ENCODE measurements at places on chromosomes 1 and 21.
A peak's percentile ranks its signal among the peaks of the same experiment; 100 is the strongest.

- DNase-seq: no peak
Observed at GRCh38 chr1:216665856-216666255, 57.4 kb downstream of the ESRRG start.

- DNase-seq: peak; percentile 42
Observed at GRCh38 chr1:32892368-32893197, 6.3 kb downstream of the HPCA start.

GRCh38 chr1:241679404-241679803, 27.3 kb downstream of the WDR64 start:
- no peak for DNase-seq

DNA sequence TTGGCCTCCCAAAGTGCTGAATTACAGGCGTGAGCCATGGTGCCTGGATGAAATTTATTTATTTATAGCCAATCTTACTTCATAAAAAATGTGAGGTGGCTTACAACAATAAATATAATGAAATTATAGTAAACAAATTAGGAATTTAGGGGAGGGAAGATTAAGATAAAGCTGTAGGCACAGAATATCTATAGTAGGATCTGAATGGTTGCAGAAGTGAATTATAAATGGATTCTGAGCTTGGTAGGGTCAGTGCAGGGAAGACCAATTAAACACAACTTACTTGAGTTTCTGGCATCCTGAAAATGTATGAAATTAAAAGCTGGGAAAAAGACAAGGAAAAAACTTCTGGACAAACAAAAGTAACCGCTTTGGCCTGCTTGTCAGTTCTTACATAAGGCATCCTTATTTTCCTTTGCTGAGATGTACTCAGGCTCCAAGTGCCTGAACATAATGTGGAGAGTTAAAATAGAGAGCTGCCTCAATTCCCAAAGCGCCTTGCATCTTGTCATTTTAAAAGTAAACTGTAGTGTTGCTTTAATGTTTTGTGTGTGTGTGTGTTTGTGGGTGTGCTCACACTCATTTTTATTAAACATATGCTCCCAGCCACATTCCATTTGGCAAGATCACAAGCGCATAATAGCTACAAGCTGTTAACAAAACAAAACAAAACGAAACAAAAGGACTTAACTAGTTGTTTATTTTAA, 247.3 kb downstream of the S1PR1 start:
- no peak for DNase-seq

DNA sequence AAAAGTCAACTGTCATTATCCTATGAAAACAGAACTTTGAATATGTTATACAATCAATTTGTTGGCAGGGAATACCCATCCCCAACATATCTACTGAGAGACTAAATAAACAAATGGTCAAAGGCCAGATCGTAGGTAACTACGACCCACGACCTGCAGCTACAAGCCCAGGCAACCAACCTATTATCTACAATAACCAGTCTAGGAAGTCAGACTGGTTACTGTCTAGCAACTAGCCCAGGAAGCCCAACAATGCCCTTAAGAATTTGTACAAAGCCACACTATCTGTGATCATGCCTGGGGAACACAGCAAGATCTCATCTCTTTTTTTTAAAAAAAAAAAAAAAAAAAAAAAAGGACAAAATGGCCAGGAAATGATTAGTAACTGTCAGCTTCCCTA, 58.7 kb downstream of the SMYD3 start:
- no peak for DNase-seq

DNA sequence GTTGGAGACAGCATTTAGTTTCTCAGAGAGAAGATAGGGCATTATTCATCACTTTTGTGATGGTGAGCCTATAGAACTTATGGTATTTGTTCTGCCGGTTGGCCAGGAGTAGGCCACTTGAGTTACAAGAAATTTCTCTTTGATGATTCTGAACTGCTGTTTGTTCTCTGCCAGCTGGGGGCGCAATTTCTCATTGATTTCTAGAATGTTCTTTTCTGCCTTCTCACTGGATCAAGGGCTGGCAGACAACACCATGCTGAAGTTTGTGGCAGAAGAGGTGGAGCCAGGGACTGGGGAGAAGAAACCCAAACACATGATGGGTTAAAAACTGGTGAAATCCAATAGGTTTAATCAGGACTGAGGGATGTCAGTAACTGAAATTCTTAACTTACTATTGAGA, 360.6 kb downstream of the FAM72C start:
- no peak for DNase-seq

Measured in amygdala (tissue), 56 donors.